ENCODE measurements at places on chromosomes 1 and 21.

GRCh38 chr1:223243441-223244050 is 100.5 kb upstream of the TLR5 start:
- no peak for DNase-seq

DNA sequence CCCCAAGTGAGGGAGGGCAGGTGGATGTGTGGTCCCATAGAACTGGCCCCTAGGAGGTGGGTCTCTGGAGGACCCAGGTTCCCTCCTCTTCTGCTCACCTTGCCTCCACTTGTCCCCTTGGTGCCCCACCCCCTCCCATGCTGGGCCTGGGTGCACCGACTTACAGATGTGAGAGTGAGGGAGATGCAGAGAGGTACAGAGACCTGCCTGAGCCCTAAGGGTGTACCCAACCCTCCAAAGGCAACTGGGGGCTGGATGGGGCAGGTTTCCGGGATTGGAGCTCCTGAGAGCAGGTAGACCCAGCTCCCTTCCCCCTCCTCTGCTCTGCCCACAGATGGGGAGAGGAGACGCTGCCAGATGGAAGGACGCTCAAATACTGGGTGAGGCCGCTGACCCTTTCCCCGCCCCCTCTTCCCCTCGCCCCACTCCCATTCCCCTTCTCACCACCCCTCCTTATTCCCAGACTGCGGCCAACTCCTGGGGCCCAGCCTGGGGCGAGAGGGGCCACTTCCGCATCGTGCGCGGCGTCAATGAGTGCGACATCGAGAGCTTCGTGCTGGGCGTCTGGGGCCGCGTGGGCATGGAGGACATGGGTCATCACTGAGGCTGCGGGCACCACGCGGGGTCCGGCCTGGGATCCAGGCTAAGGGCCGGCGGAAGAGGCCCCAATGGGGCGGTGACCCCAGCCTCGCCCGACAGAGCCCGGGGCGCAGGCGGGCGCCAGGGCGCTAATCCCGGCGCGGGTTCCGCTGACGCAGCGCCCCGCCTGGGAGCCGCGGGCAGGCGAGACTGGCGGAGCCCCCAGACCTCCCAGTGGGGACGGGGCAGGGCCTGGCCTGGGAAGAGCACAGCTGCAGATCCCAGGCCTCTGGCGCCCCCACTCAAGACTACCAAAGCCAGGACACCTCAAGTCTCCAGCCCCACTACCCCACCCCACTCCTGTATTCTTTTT is 10.3 kb downstream of the TINAGL1 start:
- no peak for DNase-seq

DNA sequence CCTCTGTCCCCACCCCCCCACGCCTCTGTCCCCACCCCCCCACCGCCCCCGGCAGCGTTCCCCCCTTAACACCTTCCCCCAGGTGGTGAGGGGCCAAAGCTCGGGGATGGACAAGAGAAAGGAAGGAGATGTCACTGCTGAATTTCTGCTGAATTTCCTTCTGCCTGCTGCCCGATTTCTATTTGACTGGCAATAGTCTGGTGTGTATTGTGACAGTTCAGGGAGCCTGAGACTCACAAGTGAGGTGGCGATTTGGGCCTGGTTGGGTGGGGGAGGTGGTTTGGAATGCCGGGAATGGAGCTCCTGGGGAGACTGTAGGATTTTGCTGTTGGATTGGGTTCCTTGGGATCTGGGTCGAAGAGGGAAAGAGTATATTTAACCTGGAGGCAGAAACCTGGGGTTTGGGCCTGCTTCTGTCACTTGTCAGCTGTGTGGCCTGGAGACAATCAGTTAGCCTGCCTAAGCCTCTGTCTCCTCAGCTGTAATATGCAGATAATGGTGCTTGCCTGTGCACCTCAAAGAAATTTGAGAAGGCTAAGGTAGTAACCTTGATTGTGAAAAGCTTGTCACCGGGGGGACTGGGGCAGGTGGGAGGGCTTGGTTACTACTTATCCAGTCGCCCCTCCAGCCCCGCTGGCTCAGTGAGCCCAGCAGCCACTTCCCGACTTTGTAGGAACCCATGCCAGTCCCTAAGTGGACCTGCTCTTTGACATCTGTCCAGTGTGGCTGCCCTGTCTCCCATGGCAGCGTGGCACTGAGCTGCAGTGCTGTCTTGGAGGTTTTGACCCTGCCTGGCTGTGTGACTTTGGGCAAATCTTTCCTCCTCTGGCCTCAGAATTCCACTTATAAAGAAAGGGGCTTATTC is 7.7 kb upstream of the LMNA start:
- no peak for DNase-seq

GRCh38 chr1:231421546-231421970 is 529 bp downstream of the EGLN1 start:
- DNase-seq, result no peak
